ENCODE measurements at places on chromosomes 3 and 15.

DNA sequence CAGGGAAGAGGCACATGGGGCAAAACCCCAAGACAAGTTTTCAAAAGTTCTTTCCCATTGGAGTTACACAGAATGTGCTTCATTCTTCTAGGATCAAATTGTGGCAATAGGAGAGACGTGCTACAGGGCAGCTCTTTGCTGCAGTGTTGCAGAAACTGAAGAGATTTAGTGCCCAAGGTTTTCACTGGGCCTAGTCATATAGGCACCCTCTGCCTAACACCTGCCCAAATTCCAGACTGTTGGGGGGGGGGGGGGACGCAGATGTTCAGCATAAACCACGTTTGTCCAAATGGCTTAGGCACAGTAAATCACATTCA, 346.8 kb upstream of the ZNF717 start:
- no peak for DNase-seq

DNA sequence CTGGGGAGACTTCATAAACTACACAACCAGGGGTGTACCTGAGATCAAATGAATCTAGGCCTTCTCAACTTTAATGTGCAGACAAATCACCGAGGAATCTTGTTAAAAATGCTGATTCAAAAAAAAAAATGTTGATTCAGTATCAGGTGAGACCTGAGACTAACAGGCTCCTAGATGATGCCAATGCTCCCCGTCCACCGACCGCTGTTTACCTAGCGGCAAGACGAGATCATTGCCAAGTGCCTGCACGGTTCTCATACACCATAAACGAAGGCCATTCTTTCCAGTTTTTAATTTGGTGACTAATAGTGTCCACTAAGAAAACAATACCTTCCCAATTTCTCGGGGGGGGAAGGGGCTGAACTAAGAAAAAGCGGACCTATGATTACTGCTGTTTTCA, 2.5 kb upstream of the FSIP1 start:
- DNase-seq = no peak

DNA sequence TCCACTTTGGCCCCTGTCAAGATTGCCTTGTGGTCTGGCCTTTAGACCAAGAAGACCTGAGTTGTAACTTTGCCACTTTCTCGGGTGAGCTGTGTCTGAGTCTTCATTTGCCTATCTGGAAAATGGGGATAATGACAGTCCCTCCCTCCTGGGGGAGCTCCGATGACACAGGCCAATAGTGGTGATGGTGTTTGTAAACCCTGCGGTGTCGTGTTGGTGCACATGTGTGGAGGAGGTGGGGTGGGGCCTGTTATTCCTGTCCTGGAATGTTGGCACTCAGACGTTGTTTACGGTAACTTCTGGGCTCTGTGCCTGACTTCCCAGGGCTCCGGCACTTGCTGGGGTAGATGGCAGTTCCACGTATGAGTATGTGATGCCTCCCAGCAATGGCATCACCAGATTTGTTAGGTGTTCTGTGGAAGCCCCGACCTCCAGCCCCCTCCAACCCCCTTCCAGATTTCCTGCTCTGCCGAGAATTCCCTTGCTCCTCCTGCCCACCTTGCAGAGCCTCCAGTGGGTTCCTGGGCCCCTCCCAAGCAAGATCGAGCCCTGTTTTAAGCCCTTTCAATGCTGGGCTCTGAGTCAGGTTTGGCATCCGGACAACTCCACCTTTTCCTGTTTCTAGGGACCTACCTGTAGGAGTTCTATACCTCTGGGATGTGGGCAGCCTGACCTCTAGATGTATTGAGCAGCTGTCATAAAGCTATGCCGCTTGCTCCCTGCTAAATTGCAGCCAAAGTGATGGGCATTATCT, 31.4 kb downstream of the HRH1 start:
- DNase-seq = no peak

- no peak for DNase-seq
Observed at GRCh38 chr3:13655061-13655913, 106.4 kb downstream of the FBLN2 start.

DNA sequence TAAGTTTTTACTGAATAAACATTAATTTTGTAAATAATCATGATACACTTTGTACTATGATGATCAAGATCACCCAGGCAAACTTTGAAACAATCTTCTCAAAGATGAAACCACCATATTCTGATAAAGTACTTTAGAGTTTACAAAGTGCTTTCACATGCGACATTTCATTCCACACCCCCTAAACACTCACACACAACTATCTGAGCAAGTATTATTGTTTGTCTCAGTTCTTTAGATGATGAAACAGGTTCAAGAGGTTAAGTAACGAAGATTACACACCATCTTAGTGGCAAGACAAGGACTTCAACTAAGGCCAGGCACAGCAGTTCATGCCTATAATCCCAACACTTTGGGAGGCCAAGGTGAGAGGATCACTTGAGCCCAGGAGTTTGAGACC, 37.6 kb downstream of the ZNF148 start:
- no peak for DNase-seq

DNA sequence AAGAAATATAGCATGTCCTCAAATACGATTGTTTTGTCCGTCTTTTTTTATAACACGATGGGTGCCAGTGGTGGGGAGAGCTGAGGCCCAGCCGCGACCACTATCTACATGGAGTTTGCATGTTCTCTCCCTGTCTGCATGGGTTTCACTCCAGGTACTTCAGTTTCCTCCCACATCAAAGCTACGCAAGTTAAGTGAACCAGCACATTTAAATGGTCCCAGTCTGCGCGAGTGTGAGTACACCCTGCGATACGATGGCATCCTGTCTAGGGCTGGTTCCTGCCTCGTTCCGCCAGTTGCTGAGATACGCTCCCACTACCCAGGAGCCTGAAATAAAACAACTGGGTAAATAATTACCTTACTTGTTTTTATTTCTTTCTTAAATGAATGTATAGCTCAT, 40.6 kb downstream of the ATP13A3 start:
- no peak for DNase-seq

- no peak for DNase-seq
Observed at GRCh38 chr15:88091444-88092016, 165.0 kb downstream of the NTRK3 start.

GRCh38 chr3:67587811-67588210, 66.6 kb downstream of the SUCLG2 start:
- no peak for DNase-seq

DNA sequence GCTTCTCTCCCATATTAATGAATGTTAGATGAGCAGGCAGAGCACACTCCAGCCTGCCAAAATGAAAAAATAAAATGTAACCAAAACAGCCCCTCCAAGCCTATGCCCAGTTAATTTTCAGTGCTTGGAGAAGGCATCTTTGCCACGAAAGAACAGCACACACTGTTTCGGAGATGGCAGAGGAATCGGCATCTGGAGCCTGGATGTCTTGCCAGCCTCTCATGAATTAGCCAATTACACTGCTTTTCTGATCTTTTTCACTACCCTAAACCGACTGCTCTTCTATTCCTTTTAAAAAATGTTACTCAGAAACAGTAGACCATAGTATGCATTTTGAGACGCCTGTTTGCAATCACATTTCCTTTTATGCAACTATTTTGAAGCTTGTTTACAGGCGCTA, 249.6 kb downstream of the TLE3 start:
- no peak for DNase-seq

DNA sequence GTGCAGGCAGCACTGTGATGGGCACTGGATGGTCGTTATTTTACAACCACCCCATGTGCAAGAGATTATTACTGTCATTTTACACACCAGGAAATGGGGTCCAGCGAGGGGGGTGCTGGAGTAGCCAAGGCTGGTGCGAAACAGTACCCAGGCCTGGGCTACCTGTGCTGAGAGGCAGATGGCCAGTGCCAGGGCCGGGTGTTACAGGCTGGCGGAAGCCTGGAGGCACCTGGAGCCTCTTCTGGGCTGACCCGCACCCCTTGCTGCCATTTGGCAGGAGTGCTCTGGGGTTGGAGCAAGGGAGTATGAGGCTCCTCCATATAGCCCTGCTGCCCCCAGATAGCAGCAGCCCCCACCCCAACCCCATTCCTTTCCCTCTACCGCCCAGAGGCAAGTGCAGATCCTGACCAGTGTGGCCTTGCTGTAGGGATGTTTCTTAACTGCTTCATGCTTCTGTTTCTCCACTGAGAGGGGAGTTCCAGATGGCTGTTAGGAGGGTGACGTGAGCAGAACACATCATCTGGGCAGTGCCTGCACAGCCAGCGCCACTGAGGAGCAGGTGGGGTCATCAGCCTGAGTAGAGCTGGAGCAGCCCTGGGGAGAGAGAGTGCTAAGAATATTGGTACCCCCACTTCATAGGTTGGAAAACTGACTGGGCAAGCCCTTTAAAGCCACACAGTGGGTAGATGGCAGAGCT, 15.3 kb downstream of the SNX33 start:
- DNase-seq = no peak

- DNase-seq = no peak
Observed at GRCh38 chr3:143633816-143634215, 214.5 kb downstream of the SLC9A9 start.

- DNase-seq = no peak
Observed at GRCh38 chr3:155946178-155946577, 75.7 kb downstream of the GMPS start.

DNA sequence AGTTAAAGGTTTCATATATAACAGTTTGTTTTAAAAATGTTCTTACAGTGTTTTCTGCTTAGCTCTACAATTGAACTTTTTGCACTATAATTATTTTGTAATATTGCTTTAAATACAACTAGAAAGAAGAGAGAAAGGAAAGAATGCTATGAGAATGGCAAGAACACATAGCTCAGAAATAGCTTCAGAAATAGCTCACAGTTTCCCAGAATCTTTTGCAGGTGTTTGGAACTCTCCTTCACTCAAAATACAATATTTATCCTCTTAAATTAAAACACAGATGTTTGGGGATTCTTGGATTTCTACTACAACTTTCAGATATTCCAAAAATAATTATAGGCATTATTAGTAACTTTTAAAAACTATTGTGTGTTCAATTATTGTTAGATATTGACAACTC, 658.0 kb upstream of the DPPA4 start:
- DNase-seq = no peak

DNA sequence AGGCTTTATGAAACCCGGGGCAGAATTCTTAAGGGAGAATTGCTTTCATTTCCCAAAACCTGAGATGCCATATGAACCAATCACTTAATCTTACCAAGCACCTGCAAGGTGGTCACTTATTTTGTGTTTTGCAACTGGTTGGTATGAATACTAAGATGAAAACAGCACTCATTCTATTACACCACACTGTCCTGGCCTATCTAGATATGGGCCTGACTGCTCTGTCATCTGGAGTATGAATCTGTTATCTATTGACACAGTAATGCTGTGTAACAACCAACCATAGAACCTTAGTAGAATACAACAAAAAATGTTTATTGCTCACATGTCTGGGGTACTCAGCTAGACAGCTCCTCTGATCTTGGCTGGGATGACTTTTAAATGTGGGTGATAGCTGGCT, 74.8 kb downstream of the TMEM266 start:
- DNase-seq = no peak

- DNase-seq = no peak
Observed at GRCh38 chr3:183437666-183438564, 9.5 kb upstream of the MCF2L2 start.

GRCh38 chr15:50978580-50978979, 70.1 kb downstream of the AP4E1 start:
- DNase-seq = no peak

GRCh38 chr3:189507856-189508255, 123.3 kb upstream of the TP63 start:
- no peak for DNase-seq

GRCh38 chr3:156449710-156450574, 105.0 kb downstream of the SSR3 start:
- no peak for DNase-seq

Measured in stimulated activated CD4-positive, alpha-beta T cell treated with anti-CD3 and anti-CD28 coated beads, Interleukin-2, amount 100 ng/mL, for 4 hours (primary cell).